SK-N-SH (cell line): ENCODE measurements at places on chromosomes 3 and 15.

DNA sequence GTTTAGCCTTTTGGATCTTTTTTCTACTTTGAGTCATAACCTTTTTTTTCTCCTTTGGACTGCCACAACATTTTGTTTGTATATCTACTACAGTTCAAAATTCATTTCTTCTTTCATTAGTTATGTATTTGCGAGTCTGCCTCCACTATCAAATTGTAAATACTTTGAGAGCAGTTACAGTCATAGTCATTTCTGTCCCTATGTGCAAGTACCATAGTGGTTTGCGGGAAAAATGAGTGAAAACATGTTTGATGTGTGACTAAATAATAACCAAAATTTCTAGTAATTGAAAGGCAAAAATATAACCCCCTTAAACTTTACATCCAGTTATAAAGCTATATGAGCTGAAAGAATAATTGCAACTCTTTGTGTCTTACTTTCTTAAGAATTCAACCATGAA, 45.8 kb upstream of the CCDC50 start:
- DNase-seq, result no peak

DNA sequence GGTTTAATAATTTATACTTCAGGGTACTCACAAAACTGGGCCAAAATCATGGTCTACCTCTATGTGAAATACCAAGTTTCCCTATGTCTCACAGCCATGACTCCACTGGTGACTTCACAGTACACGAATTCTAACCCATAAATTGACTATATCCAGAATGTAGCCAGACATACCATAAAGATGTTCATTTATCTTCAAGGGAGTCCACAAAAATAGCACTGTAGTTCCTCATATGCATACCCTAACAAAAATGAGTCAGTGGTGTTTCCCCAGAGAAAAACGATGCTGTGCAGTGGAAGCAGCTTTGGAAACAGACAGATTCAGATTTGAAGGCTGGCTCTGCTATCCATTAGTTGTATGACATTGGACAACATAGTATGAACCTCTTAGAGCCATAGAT, 438.8 kb downstream of the FHIT start:
- no peak for DNase-seq

DNA sequence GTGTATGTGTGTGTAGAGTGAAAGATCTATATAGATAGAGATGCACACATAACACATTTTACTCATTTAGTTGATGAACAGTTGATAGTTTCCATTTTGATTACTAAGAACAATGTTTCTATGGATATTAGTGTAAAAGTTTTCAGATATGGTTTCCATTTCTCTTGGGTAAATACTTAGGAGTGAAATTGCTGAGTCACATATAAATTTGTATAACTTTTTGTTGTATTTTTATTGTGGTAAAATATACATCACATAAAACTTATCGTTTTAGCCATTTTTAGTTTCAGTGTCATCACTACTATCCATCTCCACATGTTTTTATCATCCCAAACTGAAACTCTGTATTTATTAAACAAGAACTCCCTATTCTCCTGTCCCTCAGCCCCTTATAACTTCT, 258.3 kb downstream of the RYR3 start:
- DNase-seq, result no peak

DNA sequence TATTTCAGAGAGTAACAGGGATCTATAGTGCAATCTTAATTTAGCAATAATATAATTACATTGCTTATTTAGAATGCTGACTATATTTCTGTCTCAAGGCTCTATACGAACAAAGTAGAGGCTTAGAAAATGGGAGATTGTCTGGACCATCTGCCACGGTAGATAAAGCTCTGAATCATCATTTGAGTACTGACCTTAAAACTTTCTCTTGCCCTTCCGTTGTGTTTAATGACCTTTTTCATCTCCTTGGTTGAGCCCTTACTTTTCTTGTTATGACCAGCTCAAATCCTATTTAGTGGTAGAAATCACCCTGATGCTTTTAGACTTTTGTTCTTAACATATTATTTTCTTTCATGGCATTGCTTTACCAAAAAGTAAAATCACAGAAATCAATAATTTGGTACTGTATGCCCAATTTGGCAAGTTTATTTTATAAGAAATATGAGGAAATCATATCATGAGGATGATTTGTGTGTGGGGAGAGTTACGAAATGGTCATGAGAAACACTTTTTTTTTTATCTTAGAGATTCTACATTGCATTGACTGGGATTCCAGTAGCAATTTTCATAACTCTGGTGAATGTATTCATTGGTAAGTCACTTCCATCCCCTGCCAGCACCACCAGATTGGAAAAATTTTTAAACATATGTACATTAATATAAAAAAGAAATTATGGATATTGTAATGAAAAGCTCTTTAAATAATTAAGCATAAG, 11.0 kb downstream of the NDUFB5 start:
- DNase-seq, result no peak

DNA sequence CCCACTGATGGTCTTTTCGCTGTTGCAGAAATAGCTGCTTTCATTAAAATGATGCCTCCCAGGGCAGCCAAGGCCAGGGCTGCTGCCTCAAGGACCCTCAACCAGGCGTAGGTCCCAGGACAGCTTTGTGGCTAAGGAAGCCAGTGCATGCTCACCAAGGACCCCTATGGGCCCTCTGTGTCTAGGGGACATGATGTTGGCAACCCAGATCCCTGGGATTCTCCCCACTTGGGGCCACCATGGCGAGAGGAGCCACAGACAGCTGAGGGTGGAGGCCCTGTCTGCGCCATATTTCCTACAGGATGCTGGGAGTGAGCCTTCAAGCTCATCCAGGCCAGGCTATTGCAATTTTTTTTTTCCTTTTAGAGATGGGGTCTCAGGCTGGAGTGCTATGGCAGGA, 137.2 kb downstream of the CHSY1 start:
- no peak for DNase-seq

DNA sequence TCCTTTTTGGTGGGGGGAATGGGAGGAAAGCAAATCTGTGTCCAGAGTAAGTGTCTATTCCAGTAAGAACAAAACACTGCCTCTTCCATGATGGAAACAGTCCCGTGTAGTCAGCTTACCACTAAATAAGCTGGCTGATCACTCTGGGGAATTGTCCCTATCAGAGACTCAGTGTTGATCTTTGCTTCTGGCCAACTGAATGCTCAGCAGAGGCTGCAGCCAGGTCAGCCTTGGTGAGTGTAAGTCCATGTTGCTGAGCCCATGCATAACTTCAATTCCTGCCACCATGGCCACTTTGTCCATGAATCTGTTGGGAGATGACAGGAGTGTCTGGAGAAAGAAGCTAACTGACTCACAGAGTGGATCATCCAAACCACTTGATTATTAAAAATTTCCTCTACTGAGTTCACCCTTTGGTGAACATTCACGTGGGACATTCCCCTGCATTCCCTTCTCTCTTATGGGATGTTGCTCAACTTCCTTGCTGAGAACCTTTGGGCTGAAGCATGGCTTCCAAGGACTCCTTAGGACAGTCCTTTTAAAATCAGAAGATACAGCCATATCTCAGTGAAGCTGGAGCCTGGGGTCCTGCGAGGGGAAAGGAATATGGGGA, 33.9 kb upstream of the XCR1 start:
- no peak for DNase-seq

DNA sequence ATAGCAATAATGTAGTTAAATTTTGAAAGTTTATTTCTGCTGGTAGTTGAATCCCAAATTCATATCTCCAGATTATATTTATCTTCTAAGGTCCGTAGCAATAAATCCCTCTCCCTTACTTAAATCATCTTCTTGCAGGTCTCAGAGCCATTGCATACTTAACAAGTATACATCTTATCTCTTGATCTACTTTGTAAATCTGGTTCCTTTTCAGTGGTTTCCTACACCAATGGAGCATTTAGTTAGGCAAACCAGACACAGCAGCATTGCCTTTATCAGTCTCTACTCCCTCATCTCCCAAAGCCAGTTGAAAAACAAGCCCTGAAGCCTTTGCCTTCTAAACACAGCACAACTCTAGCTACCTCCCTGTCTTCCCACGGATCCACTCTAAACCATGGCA, 440.9 kb downstream of the CNTN6 start:
- DNase-seq, result no peak

DNA sequence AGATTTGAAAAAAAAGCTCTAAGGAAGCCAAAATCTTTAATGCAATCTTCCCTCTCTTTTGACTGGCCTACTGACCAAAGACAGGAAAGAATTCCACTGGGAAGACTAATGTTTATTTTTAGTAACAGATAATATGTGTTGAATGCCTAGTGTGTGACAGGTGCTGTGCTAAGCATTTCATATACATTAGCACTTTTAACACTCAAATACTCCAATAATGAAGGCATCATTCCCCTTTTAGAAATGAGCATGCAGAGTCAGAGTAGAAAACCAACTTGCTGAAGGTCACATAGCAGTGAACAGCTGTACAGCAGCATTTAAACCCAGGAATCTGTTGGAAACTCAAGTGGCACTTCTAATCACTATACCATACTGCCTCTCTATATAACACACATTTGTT, 170.6 kb downstream of the MINAR1 start:
- DNase-seq, result no peak

- DNase-seq, result no peak
These were observed 109.4 kb downstream of the WNT7A start for GRCh38 chr3:13770170-13771169.

DNA sequence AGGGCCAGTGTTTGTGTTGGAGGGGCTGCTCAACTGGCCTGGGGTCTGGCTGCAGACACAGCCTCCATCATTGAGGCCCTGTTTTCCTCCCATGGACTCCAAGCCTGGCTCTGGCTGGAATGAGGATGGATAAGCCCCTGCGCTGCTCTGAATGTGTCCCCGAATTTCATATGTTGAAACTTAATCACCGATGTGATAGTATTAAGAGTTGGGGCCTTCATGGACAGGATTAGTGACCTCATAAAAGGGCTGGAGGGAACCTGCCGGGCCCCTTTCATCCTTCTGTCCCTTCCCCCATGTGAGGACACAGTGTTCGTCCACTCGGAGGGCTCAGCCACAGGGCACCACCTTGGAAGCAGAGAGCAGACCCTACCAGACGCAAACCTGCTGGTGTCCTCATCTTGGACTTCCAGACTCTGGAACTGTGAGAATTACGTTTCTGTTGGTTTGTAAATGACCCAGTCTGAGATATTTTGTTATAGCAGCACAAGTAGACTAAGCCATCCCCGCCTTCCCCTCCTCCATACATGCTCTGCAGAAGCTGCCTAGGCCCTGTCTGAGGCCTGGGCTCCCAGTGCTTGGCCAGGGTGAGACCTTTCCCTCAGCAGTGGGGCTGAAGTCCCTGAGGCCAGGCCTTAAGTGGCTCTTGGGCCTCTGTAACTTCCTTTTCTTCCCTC, 3.8 kb upstream of the LCTL start:
- DNase-seq, result no peak

GRCh38 chr3:186532598-186533072, 11.5 kb downstream of the CRYGS start:
- peak; percentile 68 for DNase-seq

DNA sequence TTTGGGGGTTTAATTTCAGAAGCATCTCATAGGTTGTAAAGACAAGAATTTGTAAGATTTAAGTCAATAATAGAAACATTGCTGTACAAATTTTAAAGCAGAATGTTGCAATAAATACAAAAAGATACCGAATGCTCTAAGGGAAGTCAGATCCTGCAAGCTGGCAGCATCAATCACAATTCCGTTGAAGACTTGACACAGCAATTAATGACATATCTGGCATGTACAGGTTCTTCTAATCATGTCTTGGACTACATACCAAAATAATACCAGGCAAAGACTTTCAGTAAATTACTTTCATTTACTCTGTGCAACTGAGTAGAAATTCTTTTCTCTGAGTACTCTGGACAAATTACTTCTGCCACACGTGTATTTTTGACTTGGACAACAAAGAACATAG, 54.0 kb upstream of the CDIN1 start:
- DNase-seq, result no peak
